ENCODE measurements at places on chromosomes 2 and 18.
A peak's percentile ranks its signal among the peaks of the same experiment; 100 is the strongest.

DNA sequence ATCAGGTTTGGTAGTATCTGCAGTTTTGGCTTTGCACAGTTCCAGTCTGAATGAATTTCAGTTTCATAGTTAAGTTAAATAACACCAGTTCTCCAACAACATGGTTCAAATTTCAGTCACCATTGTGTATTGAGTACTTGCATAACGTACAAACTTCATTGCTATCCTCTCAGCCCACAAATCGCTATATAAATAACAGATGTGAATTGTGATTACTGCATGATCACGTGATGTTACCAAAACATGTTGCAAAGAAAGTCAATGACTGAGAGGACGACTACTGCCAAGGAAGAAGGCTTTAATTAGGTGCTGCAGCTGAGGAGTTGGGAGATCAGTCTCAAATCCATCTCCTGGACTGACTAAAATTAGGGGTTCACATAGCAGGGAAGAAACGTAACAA lies 48.2 kb downstream of the COL4A4 start:
- no peak for DNase-seq

- DNase-seq = no peak
These were observed 68.2 kb downstream of the LRP2 start for GRCh38 chr2:169294001-169294675.

DNA sequence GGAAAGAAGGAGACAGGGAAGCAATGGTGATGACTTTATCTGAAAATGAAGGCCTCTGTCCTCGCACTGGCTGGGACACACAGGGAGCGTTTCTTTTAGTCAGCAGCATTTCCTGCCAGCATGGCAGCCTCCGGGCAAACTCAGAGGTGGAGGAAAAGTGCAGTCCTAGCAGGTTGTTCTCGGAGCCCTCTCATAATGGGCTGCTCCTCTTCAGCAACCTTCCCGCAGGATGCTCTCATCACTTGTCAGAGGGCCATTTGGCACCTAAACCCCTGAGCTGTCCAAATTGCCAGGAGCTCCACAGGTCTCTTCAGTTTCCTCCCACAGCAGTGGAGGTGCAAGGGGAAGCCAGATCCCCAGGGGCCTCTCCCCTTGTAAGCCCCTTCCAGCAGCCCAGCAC lies 6.2 kb downstream of the STK39 start:
- DNase-seq = peak; percentile 13

DNA sequence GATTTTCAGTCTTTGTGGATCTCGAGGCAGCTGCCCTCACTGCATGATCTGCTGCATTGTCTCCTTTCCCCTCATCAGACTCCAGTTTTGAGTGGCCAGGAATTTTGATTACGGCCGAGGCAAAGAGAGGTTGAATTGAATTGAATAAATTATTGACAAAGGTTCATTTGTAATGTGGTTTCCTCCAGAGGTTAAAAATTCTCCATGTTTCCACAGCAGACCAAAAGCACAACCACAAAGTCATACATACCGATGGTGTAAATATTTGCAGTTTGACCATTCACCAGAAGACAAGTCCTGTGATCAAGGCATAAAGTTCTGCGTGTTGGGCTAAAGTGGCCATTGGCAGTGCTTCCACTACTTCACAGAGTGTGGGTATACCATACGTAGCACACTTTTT lies 343.8 kb upstream of the MYT1L start:
- no peak for DNase-seq

GRCh38 chr2:238105506-238106338 lies 5.6 kb downstream of the ESPNL start:
- no peak for DNase-seq

GRCh38 chr18:76454418-76454817 lies 40.6 kb downstream of the ZNF516 start:
- DNase-seq = no peak

DNA sequence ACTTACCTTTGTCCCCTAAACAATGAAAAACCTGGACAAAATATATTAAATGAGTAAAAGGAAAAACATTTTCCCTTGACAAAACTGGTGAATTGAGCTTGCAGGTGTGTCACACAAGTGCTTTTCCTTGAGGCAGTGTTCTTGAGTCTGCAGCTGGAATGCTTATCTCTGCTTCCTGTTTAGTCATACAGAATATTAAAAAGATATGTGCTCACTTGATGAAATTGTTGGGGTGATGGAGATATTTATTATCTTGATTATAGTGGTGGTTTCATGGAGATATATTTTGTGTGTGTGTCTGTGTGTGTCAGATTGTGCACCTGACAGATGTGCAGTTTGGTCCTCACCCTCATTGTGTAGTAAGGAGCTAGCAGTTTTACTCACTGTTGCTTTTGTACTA lies 3.3 kb downstream of the TAF1B start:
- DNase-seq = no peak

DNA sequence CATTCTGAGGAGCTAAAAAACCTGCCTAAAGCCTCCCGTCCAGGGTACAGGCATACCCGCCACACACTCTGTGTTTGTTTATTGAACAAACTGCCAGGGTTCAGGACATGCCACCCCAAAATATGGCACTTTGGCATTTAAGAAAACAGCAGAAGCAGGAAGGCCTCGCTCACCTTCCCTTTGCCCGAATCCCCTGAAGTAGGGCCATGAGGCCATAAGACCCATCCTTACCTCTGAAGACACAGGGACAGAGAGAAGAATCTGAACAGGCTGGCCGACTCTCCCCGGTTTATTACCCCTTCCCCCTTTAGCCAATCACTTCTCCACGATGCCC lies 1.7 kb upstream of the NEURL3 start:
- no peak for DNase-seq

DNA sequence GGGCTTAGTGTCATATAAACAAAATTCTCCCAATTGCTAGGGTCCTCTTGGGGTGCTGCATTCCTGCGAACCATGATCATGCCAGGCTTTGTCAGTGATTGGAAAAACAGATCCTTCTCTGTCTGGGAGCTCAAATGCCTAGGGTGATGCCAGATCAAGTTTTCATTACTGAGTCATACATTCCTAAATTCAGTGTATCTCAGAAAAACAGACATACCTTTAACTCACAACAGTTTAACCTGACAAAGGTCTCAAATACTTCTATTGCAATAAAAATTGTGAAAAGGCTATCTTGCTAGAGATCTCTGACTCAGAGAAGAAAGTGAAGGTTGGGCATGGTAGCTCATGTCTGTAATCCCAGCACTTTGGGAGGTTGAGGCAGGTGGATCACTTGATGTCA lies 86.9 kb downstream of the SH3YL1 start:
- DNase-seq = no peak

DNA sequence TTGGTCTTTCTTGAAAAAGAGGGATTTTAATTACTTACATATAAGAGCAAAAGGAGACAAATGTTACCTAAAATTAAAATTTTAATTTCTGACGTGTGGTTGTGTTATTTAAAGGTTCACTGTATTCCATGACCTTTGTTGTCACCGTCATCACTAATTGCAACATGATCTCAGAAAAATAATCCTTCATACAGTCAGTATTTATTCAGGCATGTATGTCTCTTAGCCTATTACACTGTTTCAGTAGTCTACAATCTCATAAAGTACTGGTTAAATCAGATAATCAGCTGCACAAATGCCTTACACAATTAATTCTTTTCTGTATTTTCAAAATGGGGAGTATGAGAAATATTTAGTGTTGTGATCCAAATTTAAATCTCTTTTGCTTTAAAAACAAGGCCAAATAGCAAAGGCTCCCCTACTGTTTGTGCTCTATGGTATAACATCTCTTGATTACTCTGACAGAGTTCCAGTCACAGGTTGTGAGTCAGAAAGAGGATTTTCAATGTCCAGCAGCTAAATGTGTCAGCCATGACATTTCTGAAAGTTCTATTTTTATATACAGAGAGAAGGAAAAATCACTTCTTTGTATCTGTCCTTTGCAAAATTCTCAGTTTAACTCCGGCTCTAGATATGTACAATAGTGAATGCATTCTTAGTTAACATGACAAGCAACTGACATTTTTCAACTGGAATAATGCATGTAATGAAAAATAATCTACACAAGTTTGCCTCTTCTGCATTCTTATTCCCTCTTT lies 184.0 kb downstream of the FIGN start:
- no peak for DNase-seq

DNA sequence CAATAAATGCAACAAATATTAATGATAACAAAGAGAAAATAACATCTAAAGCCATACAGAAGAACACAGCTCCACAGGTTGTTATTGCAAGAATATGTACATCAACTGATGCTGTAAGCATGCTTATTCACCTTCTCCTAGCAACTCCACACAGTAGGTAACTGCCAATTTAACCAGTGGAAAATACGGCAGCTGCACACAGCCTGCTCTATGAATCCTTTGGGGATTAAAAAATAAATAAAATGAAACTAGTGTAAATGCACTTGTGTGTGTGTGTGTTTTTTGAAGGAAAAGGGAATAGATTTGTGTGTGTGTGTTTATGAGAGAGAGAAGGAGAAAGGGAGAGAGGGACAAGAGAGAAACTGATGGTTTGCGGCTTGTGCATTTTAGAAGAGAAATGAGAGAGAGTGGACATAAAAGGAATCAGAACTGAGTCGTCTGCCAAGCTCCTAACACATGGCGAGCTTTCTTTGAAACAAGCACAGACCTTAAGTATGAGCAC lies 96.2 kb upstream of the PDE1A start:
- no peak for DNase-seq

DNA sequence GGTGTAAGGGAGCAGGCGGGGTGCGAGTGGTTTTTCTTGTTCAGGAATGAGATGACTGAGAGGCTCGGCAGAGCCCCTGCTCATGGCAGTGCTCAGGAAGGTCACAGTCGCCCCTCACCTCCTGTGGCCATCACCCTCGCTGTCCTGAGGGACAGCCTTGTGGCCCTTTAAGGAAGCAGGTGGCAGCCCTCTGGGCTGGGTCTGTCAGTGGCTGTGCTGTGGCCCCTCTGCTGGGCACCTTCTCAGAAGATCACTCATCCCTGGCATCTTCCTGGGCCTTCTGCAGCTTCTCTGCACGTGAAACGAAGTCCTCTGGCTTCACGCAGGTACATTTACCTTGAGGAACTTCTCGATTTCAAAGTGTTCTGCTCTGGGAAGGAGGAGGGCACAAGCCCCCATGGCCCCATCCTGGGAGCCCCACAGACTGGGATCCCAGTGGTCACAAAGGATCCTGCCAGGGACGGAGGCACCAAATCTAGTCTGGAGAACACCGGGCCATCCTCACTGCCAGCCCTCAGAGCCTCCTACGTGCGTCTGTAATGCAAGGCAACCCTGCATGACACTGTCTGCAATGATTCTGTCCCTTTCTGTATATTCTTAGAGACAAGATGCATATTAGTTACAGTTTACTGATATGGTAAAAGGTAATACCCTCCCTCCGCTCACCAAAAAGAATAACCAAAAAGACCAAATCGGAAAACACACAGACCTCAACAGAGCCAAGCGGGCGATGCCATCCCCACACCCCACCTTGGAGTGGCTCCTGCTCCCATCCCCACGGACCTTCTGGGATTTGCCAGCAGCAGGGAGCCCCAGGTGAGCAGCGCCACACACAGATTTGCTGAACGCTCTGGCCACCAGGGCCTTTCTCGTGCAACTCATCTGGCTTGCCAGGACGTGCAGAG lies 25.9 kb upstream of the FAHD2A start:
- no peak for DNase-seq

DNA sequence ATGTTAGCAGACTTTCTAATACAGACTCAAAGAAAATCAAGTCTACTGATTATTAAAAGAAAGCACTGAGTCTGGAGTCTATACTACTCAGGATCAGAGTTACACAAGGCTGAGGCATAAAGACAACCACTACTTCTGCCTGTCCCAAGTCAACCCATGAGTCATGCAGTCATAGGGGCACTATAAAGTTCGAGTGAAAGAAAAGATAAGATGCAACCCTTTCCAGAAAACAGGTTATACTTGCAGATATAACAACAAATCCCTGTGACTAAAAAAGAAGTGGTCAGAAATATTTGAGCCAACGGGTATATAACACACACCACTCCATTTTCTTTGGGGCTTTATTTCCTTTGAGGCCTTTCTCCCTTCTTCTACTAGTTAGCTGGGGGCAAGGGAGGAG lies 18.6 kb upstream of the SCRN3 start:
- no peak for DNase-seq

DNA sequence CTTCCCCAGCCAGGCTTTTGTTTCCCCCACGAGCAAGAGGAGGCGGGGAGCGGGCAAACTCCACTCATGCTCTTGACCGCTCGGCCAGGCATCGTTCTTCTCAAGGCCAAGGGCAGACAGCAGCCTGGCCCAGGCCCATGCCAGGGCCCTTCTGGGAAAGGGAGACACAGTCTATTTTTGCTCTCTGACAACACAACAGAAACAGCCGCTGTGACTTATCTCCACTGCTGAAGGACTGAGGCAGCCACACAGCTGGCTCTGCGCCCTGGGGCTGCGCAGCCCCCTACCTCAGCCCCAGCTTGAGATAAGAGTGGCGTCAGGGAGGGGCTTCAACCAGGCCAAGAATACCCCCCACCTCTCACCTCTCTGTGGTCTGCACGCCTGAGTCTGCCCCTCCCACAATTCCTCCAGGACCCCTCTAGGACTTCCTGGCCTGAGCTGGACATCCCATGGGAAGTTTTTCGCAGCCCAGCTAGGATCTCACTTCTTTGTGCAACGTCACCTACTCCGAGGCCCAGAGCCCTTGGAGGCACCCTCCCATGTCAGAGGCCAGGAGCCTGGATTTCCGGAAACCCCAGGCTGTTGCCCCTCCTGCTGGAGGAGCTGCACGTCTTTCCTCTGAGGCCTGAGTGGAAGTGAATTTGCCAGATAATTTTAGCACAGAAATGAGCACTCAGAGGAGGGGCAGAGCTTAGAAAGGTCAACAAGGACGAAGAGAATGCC lies 118.9 kb upstream of the OTOS start:
- no peak for DNase-seq

GRCh38 chr2:216653931-216654365 lies 20.7 kb downstream of the IGFBP2 start:
- DNase-seq = no peak

GRCh38 chr2:118524911-118525310 lies 322.5 kb downstream of the EN1 start:
- DNase-seq = no peak

All from stimulated activated naive CD8-positive, alpha-beta T cell treated with anti-CD3 and anti-CD28 coated beads, Interleukin-15, Interleukin-2, amounts not matched to agents 100 U/mL and 50 U/mL, for 24 hours (primary cell).